ENCODE measurements at places on chromosomes 3 and 15.

DNA sequence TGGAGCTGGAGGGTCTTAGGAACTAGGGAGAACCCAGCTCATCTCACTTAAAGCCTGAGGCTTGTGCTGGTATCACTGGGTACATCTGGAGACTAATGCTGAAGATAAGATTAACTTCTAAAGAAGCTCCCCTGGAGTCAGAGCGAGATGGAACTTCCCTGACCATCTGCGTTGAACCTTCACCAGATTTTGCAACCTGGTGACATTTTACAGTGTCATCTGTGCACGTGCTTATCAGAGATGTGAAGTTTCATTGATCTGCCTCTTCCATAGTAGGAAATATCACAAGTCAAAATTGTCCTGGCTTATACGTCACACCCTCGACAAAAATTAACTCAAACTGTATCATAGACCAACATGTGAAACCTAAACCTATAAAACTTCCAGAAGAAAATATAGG, 395.5 kb downstream of the SHQ1 start:
- no peak for DNase-seq

DNA sequence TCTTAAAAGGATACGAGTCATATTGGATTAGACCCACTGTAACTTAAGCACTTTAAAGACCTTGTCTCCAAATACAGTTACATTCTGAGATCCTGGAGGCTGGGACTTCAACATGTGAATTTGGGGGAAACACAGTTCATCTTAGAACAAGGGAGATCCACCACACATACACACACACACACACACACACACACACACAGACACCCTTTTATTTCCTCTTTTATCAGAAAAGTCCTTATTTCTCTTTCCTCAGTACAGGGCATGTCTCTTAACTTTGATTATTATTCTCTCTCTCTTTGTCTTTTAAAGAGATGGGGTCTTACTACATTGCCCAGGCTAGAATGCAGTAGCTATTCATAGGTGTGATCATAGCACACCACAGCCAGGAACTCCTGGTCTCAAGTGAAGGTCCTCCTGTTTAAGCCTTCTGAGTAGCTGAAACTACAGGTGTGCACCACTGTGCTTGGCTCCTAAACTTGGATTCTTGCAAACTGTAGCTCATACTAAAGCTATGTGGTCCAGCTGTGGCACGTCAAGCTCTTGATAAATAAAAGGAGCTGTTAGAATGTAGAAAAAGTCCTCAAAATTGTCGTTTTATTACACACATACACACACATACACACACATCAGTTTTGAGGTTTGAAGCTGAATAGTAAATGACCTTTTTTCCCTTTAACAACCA, 7.4 kb downstream of the GOLM2 start:
- no peak for DNase-seq

DNA sequence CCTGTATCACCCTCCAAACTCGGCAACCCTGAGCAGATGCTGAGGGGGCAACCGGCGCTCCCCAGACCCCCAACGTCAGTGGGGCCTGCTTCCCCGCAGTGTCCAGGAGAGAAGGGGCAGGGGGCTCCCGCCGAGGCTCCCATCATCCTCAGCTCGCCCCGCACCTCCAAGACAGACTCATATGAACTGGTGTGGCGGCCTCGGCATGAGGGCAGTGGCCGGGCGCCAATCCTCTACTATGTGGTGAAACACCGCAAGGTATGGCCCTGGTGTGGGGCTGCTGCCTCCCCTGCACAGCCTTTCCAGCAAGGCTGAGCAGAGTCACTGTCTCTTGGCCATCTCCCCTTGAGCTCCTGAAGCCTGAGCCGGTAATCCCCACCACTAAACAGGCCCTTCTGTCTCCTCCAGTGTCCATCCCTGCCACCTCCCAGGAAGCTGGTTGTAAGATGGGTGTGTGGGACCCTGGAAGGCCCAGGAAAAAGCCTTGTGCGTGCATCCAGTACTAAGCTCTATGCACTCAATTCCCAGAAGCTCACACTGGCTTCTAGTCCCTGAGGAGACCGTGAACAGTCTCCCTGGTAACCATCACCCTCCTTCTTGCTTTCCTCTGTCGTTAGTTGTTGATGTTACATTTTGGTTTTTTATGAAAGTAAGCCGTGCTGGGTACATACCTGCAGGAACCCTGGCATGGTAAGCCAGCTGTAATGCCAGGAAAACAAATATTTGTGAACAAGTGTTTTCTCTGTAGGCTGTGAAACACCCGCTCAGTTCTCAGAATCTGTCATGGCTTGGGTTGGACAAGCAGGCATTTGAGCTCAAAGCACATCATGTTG, 63.3 kb downstream of the BOC start:
- no peak for DNase-seq

GRCh38 chr15:75544359-75544758, 34.8 kb downstream of the PTPN9 start:
- DNase-seq: no peak

- DNase-seq: no peak
Observed at GRCh38 chr3:146540236-146540635, 4.2 kb downstream of the PLSCR1 start.

DNA sequence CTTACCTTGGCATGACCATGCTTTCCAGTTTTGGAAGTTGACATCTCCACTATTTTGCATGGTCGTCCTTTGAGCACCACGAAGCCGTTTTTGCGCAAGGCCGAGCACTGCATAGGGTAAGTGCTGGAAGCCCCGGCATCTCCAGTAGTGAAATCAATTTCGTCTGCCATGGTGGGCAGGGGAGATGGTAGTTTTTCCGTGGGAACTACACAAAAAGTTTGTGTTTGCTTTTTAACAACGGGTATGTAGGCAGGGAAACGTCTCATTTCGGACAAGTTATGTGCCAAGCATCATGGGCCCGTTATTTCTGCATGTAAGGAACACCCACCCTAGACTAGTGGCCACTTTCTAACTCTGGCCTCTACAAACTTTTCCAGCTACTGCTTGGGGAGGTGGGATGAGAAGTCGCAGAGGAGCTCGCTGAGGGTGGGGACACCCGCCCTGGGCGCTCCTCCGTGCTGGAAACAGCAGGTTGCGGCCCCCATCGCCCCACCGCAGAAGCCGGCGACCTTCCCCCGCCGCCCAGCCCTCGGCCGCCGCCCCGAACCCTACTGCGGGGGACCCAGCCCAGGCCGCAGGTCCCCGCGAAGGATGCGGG, 701 bp downstream of the EIF5A2 start:
- DNase-seq: no peak

DNA sequence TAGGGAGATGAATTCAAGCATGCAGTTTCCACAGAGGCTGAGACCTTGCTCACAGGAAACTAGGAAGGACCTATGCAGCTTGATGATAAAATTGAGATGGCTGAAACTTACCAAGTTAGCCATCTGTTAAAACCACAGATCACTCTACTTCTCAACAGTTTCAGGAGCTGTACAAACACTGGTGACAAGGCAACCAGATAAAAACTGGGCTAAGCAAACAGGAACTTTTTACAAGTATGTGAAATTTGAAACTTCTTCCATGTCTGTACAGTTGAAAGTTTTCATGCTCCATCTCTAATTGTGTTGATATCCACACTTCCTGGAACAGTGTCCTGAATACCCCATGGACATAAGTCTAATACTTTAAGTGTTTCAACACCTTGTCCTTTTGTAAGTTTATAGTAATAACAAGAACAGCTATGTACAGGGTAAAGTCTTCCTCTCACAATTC, 78.2 kb downstream of the FAIM start:
- no peak for DNase-seq

GRCh38 chr3:114941626-114942309, 205.3 kb downstream of the ZBTB20 start:
- no peak for DNase-seq

DNA sequence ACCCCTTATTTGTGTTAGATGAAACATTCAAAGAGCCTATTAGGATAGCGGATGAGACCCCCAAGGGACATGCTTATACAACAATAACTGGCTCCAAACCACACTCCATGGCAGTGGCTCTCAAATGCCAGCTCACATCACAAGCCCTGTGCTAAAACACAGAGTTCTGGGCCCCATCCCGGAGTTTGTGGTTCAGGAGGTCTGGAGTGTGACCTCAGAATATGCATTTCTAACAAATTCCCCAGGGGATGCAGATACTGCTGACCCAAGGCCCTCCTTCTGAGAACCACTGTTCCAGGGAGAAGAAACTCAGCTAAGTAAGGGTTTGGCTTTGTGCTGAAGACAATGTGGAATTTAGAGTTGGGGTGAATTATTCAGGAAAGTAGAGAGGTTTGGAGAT, 3.6 kb downstream of the CCRL2 start:
- no peak for DNase-seq

- DNase-seq: no peak
Observed at GRCh38 chr3:117681619-117682018, 972.0 kb downstream of the TUSC7 start.

- DNase-seq: no peak
Observed at GRCh38 chr3:98796334-98796733, 33.2 kb downstream of the ST3GAL6 start.

DNA sequence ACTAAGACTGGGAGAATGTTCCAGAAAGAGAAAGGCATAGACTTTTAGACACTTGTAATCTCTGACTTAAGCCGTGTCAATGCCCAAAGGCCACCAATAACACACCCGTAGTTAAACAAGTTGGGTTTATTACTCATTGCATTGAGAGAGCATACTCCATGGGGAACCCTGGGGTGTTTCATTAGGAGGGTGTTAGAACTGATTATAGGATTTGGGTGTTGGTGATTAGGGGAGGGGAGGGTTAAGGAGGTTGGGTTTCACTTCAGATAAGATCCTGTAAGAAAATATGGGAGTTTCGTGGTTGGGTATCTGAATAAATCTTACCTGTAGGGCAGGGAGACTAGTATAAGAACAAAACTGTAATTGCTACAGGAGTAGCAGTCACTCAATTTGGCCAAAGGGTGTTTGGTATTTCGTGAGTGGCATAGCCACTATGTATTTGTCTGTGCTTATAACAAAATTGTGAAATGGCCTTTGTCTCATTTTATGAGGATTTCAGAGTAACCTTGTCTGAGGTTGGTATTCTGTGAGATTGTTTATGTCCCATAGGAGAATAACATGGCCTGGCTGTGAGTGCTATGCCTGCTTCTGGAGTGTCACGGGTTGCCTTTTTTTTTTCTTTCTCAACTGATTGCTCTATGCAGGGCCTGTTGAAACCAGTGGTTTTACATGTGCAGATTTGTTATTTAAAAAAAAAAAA, 2.9 kb downstream of the HACD3 start:
- no peak for DNase-seq

GRCh38 chr15:41955807-41956525, 16.4 kb downstream of the EHD4 start:
- no peak for DNase-seq

DNA sequence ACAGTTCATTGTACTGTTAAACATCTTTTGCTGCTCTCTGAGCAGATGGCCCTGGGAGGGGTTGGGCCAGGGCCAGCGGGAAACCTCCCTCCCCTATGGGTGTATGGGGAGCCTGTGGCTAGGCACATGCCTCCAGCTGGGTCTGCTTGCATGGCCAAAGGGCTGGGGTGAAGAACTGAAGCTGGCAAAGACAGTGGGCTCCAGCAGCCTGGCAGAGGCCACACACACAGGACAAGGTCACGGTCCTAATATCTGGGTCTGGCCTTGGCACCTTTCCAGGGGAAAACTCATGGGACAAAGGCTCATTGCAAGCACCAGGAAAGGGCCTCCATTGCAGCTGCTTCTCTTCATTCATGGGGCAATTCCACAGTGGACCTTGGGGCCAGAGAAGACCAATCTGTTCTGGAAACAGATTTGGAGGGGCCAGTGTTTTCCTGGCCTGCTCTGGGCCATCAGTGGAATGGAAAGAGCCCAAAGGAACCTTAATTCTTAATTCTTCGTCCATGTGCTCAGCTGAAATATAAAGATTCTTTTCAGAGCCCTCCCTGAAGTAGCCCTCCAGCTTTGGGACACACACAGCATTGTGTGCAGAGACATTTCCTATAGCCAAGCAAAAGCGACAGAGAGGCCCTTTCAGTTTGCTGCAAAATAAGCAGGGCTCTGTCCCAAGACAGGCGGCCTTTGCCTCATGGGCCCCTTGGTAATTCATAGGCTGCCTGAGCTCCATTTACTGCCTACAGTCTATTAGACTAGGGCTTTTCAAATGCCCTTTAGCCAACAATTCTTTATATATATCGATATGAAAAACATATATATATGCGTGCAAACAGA, 11.3 kb upstream of the LIMD1 start:
- DNase-seq: no peak

- no peak for DNase-seq
Observed at GRCh38 chr3:12947504-12948369, 106.4 kb upstream of the RPL32 start.

- DNase-seq: no peak
Observed at GRCh38 chr3:10511809-10512494, 6.6 kb upstream of the ATP2B2 start.

DNA sequence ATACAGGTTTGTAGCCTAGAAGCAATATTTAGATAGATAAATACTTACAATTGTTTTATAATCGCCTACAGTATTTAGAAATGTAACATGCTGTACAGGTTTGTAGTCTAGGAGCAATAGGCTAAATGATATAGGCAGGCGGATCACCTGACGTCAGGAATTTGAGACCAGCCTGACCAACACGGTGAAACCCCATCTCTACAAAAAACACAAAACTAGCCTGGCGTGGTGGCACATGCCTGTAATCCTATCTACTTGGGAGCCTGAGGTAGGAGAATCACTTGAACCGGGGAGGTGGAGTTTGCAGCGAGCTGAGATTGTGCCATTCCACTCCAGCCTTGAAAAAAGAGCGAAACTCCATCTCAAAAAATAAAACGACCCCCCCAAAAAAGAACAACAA, 375.2 kb upstream of the EPHA3 start:
- no peak for DNase-seq

DNA sequence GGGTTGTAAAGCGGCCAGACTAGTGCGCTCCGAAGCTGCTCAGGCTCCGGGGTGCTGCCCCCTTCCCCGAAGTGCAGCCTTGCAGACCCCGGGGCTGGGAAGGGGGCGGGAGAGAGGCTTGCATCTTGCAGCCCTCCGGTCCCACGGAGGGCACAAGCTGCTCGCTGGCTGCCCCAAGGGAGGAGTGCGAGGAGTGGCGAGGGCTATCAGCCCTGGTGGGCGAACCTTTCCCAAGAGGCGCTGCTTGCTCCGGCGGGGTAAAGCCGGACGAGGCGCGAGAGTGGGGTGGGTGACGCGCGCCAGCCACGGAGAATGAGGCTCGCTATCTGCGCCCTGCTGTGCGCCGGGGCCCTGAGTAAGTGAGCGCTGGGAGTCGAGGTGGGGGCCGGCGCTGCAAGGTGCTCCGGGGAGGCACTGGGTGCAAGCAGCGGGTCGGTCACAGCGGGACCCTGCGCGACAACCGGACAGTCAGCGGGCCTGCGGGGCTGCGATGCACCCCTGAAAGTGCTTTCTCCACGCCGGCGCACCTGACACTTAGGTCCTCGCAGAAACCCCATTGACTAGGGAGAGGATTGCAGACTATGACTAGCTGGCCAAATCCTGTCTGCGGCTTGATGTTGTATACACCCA, 12.7 kb upstream of the TOPBP1 start:
- no peak for DNase-seq

All from GOT3 (cell line).